Effector CD4-positive, alpha-beta T cell (primary cell): ENCODE measurements at places on chromosomes 7 and 10.

GRCh38 chr7:146736446-146737190 is 620.0 kb downstream of the CNTNAP2 start:
- DNase-seq, result no peak

DNA sequence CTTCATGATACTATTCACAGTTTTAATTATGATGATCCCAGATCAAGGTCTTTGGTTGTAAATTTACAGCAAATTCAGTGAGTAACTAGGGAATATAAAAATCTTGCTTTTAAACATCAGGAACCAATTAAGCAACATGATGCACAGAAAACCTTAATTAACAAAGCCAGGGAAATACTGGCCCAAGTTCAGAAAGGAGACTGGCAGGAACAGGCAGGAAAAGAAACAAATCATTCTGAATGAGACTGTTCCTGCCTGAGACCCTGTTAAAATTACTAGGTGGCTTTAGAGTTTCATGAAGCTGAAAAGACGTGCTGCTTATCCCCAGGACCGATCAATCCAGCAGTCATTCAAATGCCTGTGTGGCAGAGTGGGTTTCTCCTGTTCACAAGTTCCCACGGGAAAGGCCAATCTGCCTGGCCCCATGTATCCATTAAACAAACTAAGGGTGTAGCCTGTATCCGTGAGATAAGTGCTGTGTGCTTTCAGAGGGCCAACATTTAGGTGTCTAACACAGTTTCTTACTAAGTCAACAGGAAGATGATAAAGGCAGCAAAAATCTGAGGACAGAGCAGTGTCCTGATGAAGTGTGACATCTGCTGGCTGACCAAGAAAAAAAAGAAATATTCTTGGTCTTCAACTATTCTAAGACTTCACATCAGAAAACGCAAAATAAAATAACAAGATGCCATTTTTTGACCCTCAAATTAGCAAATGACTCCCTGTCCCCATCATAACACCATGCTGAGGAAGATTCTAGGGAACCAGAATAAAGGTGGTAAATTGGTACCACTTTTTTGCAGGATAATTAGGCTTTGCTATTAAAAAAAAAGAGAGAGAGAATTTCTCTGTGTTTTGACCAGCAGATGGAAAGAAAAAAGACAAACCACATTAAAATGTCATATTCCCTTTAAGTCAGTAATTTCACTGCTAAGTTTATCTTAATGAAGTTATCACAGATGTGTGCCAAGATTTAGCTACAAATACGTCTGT is 34.2 kb downstream of the PUS7 start:
- DNase-seq, result no peak

- DNase-seq, result no peak
Measured at GRCh38 chr10:24701447-24701846, 22.2 kb downstream of the ARHGAP21 start.

DNA sequence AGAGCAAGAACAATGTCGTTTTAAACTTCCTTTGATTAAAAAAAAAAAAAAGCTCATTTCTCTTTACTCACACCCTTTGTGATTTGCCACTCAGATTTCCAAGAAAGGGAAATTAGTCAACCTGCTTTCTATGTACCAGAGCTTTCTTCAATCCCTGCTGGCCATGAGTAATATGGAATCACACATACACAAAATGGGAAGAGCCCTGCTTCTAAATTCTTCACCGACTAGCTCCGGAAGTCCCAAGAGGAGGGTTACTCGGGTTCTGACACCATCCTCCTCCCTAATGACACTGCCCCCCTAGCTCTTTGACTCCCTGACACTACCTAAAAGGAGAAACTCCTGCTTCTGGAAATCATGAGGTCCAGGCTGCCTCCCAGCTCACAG is 81.8 kb upstream of the SFMBT2 start:
- DNase-seq, result no peak

- no peak for DNase-seq
Measured at GRCh38 chr10:69628891-69629290, 1.2 kb upstream of the FAM241B start.

- no peak for DNase-seq
Measured at GRCh38 chr7:107694386-107694785, 33.8 kb downstream of the SLC26A4 start.

- DNase-seq, result no peak
Measured at GRCh38 chr10:7007600-7008190, 403.1 kb downstream of the SFMBT2 start.

DNA sequence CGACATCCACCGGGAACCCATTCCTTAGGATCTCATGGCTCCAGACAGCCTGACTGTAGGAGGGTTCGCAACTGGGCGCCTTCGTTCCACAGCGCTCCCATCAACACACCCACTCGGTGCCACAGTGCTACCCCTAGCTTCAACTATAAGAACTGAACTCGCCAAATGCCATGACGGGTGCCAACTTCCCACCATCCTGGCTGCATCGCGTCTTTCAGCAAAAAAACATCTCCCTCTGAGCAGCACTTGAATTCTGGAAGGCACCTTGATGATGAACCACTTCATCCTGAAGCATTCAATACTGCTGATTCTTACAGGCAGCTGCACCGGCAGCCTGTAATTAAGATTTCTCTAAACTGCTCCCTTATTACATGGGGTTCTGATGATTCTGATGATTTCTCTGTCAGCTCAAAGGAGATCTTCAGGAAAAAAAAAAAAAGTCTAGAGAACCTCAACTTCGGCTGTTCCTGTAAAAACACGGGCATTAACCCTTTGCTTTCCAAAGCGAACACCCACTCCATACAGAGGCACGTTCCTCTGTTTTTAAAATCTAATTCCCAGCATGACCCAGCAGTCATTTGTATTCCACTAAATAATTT is 1.3 kb downstream of the CYTH3 start:
- peak; percentile 8 for DNase-seq

DNA sequence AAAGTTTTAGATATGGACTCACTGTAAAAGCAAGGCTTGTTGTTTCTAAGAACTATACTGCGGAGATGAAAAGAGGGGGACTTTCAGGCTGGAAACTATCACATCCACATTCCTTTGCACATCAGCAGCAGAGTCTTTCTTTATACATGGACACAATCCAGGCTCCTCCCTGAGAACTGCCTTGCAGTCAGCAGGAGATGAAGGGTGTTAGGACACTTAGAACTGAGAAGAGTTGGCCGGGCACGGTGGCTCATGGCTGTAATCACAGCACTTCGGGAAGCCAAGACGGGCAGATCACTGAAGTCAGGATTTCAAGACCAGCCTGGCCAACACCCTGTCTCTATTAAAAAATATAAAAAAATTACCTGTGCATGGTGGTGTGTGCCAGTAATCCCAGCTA is 9.7 kb upstream of the GARS1 start:
- no peak for DNase-seq

- DNase-seq, result no peak
Measured at GRCh38 chr7:115409682-115410433, 488.0 kb downstream of the MDFIC start.

DNA sequence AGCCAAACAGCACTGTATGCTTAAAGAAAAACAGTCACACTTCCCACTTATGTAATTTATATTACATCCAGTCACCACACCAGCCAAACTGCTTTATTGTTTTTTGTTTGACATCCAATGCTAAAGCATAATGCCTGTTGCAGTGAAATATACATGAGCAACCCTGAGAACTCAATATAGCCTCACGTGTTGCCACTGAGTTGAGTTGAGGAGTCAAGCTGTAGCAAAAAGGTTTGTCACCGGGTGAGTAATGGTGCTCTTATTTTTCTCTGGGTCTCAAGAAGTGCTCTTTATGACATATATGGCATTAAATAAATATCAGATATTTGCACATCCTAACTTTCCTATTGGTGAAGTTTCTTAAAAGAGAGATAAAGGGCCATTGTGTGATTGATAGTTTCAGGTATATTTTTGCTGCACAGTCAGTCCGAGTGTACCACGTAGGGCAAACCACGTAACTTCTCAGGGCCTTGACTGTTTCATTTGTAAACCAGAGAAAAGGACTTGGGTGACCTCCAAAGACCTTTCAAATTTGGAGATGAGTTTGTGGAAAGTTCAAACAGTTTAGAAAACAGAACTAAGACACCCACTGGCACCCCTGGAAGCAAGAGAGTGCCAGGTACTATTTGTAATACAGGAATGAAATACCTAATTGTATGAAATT is 168.5 kb downstream of the CFTR start:
- DNase-seq, result no peak

- no peak for DNase-seq
Measured at GRCh38 chr10:74334221-74334620, 183.2 kb downstream of the ADK start.

DNA sequence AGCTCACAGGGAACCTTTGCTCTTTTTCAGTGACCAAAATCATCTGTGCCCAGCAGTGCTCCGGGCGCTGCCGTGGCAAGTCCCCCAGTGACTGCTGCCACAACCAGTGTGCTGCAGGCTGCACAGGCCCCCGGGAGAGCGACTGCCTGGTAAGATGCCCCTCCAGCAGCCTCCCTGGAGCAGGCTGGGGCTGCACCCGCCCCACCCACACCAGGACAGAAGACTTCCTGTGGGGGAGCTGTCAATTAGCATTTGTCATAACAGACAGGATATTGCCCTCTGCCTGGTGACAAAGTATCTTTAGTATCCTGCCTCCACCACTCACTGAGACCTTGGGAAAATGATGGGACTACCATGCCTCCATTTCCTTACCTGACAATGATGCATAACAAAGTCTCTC is 133.7 kb downstream of the EGFR start:
- no peak for DNase-seq

DNA sequence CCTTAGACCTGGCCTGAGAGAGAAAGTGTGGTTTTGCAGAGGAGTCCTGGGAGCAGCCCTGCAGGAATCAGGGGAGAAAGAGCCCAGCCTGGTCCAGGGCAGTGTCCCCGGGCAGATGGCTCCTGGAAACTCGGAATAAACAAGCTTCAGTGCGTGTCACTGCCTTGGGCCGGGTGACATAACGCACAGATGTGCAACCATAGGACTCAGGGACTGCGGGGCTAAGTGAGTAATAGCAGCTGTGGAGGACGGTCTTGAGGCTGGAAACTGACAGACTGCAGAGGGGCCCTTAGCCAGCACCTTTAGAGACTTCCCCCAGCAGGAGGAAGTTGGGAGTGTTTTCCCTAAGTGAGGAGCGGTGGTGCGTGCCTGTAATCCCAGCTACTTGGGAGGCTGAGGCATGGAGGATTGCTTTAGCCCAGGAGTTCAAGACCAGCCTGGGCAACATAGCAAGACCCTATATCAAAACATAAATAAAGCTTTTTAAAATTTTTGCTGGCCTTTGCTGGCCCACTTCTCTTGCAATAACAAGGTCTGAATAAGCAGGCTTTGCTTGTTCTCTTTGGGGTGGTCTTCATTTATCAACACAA is 5.3 kb upstream of the CLIP2 start:
- DNase-seq, result no peak

DNA sequence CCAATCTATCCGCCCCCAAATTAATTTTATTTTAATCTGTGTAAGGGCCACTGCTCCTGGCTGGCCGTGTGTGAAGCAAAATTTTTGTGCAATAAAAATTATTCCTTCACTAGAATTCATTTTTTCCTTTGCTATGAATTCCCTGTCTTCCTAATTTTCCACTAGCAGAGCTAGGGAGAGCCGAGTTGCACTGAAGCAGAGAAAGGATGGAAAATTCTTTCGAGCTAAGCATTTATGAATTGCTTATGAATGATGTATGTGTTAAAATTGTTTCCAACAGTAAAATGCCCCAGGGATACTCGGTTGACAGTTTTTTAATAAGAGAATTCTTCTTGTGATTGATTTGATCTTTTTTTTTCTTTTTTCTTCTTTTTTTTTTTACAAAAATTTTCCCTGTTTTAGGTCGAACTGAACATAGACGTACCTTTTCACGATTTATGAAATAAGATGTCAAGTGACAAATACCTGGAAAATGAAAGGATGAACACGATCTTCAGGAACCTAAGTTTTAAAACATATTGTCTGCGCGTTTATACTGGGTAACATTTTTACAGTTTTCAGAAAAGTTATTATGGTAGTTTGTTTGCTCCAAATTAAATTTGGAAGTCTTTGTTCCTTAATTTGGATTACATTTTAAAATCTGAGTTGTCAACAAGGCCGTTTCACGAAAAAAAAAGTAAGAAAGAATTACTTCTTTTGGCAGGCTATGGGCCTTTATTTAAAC is 288.8 kb upstream of the NFE2L3 start:
- no peak for DNase-seq

DNA sequence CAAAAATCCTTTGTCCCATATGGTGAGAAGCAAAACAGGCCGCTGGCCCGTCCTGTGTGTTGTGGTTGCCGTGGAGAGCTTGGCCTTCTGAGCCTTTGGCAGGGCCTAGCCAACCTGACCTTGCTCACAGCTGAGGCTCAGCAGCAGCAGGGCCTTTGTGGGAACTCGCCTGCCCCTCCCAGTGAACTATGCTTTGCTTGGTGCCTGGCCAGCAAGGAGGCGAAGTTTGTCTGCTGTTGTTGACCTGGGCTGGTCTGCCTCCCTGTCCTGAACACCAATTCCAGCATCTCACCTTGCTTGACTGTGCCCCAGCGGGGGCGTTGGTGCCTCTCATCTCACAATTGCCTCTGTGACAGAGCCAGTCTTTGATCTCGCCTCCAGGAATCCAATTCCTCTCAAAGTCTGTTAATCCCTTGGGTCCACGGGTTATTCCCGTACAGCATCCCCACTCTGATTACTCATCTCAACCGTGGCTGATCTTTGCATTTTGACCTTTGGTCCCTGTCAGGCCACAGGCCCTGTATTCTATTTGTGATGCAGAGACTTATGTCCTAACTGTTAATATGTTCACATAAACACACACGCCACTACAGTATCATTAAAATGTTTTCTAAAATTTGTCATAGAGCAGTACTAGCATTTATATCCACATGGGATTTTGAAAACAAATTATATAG is 22.6 kb downstream of the EPDR1 start:
- no peak for DNase-seq

- peak; percentile 28 for DNase-seq
Measured at GRCh38 chr7:38463277-38464225, 167.6 kb downstream of the AMPH start.

GRCh38 chr7:16710651-16711050 is 42.9 kb upstream of the TSPAN13 start:
- DNase-seq, result no peak

GRCh38 chr10:93222211-93222754 is 148.6 kb downstream of the CYP26A1 start:
- DNase-seq, result no peak

GRCh38 chr10:31112961-31113360 is 81.3 kb upstream of the ZNF438 start:
- DNase-seq, result no peak

GRCh38 chr10:67988606-67989005 is 86.5 kb downstream of the HERC4 start:
- no peak for DNase-seq

GRCh38 chr10:133258066-133258817 is 18.4 kb downstream of the ADAM8 start:
- no peak for DNase-seq

- DNase-seq, result no peak
Measured at GRCh38 chr10:46319389-46319788, 32.6 kb downstream of the ANTXRL start.

- DNase-seq, result no peak
Measured at GRCh38 chr7:30974605-30975255, 11.0 kb downstream of the GHRHR start.
